ENCODE measurements at places on chromosomes 1 and 21.

GRCh38 chr1:244239261-244239770, 188.2 kb downstream of the ZBTB18 start:
- DNase-seq, result no peak

GRCh38 chr1:161069241-161069640, 450 bp downstream of the ARHGAP30 start:
- no peak for DNase-seq

- peak; percentile 70 for DNase-seq
Observed at GRCh38 chr1:67766141-67766978, 66.9 kb downstream of the GNG12 start.

- DNase-seq, result no peak
Observed at GRCh38 chr1:28885472-28885877, 28.9 kb upstream of the EPB41 start.

- DNase-seq, result peak; percentile 9
Observed at GRCh38 chr1:207672522-207673130, 27.7 kb downstream of the CR1L start.

DNA sequence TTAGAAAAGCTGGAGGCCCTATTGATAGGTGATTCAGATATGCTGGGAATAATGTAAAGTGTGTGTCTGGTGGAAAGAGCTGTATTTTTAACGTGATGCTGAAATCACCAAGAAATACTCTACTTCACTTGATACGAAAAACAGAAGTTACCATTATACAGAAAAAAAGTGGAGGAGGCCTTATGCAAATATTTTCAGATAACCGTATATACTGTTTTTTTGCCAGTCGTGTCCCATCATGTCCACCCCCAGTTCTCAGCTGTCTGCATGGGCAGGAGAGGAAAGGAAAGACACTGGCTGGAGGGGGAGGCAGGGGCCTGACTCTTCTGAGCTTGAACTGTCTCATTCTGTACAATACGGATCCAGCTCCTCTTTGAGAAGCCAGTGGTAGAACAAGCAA, 51.1 kb downstream of the KCNJ6 start:
- no peak for DNase-seq

- DNase-seq, result no peak
Observed at GRCh38 chr1:115060501-115060900, 28.8 kb downstream of the TSPAN2 start.

- DNase-seq, result no peak
Observed at GRCh38 chr21:44575307-44576024, 1.9 kb downstream of the KRTAP10-4 start.

Data from astrocyte of the cerebellum (primary cell).